ENCODE measurements at places on chromosomes 11 and 22.

DNA sequence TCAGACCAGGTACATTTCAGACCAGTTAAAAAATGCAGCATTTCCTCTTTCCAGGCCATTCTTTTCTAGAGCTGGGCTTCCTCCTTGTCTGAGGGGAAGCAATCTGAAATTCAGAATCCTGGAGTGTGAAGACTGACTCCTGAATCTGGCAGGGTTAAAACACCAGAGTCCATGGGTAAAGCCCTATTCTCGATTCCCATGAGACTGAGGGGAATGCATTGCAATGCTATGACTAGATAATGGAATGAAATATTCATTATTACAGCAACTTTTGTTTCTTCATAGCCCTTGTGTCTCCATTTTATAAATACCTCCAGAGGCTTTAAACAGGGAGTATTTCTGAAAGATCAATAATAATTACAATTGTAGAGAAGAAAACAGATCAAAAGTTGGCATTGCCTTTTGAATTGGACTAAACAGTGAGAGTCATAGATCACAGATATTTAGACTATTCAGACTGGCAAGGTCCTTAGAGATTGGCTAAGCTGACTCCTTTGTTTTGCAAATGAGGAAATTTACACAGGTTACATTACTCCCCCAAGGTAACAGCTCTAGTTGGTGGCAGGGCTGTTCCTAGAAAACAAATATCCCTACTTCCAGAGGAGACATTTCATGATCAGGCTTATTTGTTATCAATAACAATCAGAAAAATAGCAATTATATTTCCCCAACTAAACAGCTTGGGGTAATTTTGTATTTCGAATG, 632.6 kb upstream of the KIRREL3 start:
- no peak for DNase-seq

GRCh38 chr22:42794551-42795510, 62.2 kb downstream of the ARFGAP3 start:
- no peak for DNase-seq

- no peak for DNase-seq
These were observed 12.4 kb downstream of the DRD2 start for GRCh38 chr11:113462830-113463229.

DNA sequence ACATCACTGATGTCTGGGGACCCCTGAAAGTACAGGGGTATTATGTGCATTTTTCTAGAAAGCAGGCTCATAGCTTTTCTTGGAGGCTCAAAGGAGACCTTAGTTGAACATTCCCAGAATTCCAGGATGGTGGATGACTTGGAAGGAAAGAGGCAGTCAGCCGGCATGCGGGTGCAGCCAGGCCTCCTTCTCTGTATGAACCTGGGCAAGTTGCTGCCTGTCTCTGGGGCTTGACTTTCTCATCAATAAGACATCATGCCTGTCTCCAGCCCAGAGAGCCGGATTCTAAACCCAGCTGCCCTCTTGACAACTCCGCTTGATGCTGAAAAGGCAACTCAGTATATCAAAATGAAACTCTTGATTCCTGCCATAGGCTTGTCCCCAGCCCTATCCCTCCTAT, 12.6 kb downstream of the MS4A15 start:
- DNase-seq = no peak

GRCh38 chr11:46674463-46675287, 25.7 kb downstream of the ARHGAP1 start:
- DNase-seq = peak; percentile 29

DNA sequence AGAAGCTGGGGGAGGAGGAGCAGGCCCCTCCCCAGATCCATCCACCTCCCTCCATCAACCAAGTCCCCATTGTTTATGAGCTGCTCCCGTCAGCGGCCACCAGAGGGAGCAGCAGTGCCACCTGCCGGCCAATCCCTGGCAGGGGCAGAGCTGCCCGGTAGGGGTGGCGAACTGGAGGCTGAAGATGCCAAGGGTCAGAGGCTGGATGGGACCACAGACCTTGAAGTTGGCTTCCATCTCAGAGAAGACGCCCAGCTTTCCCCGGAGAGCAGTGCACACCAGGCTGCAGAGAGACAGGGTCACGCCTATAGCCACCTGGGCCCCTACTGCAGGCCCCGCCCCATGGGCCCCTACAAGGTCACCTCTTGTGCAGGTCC, 3.6 kb downstream of the FIBP start:
- DNase-seq = peak; percentile 82

DNA sequence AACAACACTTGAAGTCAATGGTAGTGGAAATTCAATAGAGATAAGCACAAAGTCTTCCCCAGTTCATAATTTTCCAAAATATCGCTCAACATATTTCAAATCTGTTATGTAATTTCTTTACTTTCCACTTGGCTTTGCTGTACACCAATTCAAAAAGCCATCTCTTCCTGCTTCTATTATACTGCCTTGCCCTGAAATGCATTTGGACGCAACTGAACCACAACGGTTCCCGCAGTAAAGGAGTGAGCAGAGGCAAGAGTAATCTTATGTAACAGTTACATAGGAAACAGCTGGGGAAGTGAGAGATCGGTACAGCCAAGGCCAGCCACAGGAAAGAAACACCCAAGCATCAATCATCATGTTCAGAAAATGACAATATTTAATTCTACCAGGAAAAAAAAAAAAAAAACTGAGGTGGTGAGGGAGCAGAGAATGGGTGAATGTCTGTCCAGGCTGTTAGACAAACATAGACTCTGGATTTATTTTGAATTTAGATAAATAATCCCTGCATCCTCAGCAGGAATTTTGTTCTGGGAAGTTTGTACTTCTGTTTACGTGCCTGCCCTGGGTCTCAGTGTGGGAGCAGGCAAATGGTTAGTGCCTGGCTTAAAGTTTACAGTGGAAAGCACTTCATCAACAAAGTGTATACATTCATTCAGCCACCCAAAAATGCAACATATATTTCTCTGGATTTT, 392.2 kb downstream of the ETS1 start:
- no peak for DNase-seq

DNA sequence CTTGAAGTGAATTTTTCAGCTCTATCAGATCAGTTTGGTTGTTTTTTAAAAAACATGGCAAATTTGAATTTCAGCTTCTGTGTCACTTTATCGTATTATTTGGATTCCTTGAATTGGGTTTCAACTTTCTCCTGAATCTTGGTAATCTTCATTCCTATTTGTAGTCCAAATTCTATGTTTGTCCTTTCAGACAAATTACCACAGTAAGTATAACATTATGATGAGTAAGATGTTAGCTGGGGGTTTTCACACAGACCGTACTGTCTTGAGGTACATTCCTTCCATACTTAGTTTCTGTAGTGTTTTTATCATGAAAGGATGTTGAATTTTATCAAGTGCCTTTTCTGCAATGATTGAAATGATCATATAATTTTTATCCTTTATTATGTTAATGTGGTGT, 28.0 kb downstream of the OR5B17 start:
- no peak for DNase-seq

- DNase-seq = no peak
These were observed 14.3 kb upstream of the EED start for GRCh38 chr11:86230179-86230804.

DNA sequence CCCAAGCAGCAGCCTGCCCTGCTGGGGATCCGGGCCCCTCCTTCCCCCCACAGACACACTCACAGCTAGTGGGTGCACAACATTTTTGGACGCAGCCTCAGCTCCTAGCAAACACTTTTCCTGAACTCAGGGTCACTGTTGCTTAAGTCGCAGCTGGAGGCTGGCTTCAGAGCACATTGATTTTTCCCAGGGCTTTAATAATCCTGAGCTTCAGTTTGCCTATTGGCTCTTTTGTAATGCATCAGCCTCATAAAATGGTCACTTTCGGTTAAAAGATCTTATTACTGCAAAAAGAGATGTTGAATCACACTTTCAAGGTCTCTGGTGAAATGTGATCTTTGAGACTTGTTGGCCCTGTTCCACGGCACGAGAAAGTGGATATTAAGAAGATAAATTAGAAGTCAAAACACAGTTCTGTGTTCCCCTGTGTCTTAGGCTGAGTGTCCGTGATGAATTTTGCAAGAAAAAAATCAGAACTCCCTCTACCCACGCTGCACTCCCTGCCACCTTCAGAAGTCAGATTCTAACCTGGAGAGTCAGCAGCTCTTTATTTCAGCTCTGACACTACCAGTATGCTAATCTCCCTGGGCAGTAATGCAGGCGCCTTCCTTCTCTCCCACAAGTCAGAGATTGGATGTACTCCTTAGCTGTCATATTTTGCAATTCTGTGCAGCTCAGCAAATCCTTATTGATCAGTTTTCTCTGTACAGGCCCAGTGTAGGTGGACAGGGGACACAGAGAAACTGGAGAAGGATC, 158.2 kb upstream of the E2F8 start:
- DNase-seq = no peak

DNA sequence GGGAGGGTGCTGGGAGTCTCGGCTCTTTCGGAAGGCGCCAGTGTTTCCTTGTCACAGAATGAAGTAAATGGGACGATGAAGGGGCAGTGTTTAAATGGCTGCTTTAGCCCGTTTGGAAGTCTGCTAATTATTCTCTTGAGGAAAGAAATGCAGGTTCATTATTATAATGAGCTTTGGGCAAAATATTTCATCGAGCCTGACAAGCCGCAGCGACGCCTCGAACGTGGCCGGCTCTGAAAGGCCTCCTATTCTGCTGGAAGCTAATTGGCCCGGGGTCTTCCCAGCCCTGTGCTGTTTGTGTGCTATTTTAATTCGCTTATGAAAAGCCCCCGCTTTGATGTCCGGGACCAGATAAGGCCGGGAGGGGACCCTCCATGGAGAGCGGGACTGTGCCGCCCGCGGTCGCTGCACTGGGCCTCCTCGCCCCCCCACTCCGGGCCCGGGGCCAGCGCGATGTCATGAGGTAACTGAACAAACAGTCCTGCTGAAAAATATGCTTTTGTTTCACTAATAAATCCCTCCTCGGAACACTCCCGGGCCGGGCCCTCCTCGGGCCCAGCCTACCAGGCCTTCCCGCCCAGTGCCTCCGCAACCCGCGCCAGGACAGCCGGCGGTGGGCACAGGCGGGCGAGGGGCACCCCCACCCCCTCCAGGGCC, 78.4 kb downstream of the CDKN1C start:
- no peak for DNase-seq

DNA sequence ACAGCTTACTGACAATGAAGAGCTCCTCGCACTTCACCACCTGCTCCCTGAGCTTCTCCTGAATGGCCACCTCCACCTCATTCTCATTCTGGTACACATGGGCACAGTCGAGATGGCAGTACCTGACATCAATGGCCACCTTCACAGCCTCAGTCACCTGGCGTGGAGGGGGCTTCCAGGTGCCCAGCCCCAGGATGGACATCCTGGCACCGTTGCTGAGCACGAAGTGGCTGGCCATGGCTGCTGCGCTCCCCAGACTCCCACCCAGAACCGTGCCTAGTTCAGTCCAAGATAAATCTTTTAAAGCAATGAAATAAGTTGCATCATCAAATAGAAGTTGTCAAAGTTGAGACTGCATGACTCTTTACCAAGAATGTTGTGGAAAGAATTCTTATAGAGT, 128.1 kb upstream of the SOX6 start:
- DNase-seq = no peak

- peak; percentile 40 for DNase-seq
These were observed 9.7 kb downstream of the TUB start for GRCh38 chr11:8090756-8091155.

DNA sequence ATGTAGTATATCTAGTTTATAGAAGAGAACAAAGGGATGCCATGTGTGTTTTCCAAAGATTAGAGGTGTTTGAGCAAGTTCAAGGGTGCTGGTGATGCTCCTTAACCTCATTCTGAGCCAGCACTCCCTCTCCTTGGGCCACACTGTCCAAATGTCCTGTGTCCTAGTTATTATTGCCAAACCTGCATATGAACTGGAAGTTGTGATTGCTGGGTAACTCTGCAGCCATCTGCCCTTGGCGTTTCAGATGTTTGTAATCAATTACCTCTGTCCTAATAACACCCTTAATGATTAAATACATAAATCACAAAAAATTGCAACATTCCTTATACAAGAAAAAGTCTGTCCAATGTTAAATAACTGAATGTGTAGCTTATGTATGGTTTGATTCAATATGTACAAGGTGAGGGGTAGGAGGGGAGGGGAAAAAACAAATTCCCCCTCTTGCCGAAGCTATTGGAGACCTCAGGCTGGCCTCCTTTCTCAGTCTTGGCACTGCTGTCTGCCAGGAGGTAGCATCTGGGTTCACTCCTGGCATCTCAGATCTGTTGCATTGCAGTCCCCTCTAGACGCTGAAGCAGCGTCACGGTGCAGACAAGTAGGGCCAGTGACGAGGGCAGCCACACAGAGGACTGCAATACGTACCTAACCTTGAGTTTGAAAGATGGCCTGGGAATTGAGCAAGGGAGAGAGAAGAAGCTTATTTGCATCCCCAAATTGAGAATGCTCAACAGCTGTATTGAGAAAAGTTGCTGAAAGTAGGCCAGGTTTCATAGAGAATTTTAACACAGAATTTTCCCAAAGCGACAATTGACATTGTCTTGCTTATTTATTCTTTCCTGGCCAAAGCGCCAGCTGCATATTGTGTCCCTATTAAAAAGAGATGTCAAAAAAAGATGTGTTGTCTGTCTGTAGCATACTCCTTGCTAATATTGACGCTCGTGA, 89.6 kb upstream of the ARHGAP32 start:
- no peak for DNase-seq

DNA sequence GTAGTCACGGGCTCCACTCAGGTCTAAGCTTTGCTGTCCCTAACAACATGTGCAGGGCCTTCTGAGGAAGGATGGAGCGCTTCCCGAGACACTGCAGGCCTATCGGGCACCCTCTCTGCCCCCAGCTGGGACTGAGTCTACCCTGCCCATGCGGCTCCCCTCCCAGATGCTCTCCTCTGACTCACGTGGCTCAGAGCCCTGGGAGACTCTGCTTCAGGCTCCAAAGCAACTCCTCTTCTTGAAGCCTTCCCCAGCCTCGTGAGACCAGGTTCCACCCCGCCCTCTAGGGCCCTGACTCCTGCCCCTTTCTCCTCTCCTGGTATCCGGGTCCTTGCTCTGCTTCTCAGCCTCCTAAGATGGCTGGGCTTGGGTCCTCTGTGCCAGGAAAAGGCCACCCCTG, 28.4 kb upstream of the ARFGAP3 start:
- DNase-seq = no peak

DNA sequence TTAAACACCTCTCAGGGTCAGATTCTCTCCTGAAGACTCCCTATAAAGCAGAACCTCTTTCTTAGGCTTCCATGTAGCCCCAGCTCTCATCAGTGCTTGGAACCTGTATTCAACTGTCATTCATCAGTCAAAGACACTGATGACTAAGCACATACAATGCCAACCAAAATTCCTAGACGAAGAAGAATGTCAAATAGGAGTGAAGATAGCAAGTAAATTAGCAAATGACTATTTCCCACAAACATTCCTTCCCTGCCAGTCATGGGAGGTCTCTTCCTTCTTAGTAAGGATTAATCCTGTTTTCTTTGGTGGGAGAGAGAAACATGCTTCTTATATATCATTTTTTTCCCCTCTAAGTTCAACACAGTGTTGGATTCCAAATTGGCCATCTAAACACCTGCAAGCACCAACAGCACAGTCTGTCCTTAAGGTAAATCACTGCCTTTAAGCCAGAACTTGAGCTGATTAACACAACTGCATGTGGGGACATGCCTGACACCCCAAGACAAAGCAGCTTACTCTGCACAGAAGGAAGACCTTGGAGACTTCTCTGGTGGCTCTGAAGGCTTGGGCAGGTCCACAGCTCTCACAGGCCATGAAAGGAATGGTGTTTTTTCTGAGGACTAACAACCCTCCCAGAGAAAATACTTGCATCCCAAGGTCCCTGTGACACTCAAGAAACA, 47.5 kb upstream of the ME3 start:
- DNase-seq = no peak

- DNase-seq = no peak
These were observed 9.4 kb upstream of the PIM3 start for GRCh38 chr22:49951000-49951677.
